ENCODE measurements at places on chromosomes 6 and 20.

GRCh38 chr6:2865694-2866151 is 24.1 kb upstream of the SERPINB1 start:
- no peak for DNase-seq

GRCh38 chr20:48562586-48563116 is 265.1 kb downstream of the PREX1 start:
- DNase-seq, result no peak

DNA sequence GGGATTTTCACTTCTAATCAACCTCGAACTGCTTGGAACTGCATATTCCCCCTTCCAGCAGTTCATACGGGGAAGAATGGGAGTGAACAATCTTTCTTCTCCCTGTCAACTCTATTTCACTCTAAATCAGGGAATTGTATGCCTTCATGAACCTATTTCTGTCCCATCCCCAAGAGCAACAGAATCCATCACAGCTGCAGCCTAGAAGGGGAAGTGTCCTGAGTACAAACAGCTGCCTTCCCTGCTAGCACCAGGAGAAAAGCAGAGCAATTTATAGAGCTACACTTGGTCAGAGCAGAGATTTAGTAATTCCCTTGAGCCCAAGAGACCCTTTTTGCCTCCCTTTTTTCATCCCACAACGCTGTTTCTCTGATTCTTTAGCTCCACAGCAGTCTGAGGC is 208.4 kb downstream of the ADGRG6 start:
- no peak for DNase-seq

DNA sequence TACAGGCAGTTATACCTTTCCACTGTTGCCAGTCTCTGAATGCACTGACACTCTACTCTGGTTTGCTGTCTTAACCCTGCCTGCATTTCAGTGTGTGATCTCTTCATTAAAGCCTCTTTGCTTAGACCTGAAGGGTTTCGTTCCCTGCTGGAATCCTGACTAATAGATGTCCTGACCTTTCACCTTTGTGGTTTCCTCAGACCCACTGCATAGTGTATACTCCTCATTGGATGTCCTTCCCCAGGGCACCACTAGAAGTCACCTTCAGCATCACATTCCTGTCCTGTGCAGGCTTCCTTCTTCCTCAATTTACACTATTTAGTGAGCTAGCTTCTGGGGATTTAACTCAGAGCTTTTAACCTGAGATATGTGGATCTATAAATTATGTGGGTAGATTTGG is 120.6 kb downstream of the RCAN2 start:
- DNase-seq, result no peak

DNA sequence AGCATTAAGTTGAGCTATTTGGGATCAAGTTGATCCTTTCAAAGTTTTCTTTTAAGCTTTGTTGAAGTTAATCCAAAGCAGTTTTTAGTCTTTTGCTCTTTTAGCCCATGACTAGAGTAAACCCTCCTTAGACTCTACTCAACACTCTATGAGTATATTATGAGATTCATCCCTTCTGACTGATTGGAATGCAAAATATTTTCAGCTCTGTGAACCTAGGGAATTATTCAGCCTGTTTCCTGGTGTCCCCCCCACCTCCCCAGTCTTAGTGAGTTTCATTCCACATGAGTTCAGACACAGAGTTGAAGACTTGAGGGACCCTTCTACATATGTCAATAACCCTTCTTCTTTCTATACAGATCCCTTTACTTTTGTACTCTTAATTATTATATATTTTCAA is 413.7 kb downstream of the RFPL4B start:
- DNase-seq, result no peak

GRCh38 chr6:84357631-84358030 is 130.2 kb upstream of the CEP162 start:
- no peak for DNase-seq

GRCh38 chr6:150517175-150517574 is 82.5 kb upstream of the PLEKHG1 start:
- no peak for DNase-seq

- DNase-seq, result no peak
Measured at GRCh38 chr20:50351541-50351940, 158.6 kb upstream of the PTPN1 start.

DNA sequence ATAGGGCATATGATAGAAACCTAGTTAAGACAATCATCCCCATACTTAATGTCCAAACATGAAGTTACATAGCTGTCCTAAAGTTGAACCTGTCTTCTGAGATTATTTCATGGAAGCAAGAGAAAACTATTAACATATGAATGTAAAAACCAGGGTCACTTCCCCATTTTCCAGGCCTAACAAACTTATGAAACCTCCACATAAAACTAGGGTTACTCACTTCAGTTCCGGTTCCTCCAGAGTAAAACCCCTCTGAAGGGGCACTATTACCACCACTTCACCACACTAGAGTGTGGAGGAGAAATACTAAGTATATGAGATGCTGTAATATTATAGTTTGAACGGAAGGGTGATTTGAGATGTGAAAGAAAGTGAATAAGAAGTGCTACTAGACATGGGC is 14.9 kb downstream of the PRKN start:
- DNase-seq, result no peak

GRCh38 chr6:138576313-138576712 is 77.0 kb upstream of the NHSL1 start:
- DNase-seq, result no peak

DNA sequence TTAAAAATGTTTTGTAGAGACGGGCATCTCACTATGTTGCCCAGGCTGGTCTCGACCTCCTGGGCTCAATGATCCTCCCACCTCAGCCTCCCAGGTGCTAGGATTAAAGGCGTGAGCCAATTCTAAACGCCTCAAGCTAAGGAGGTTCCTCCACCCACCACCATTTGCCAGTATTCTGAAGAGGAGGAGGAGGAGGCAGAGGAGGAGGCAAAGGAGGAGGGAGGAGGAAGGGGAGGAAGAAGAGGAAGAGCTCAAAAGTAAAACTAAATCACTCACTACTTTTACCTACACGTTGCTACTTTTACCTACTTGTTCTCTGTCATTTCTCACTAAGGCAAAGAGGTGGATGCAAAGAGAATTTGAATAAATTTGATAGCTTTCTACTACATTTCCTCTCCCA is 63.6 kb upstream of the ARID1B start:
- DNase-seq, result no peak

- DNase-seq, result no peak
Measured at GRCh38 chr6:134123666-134124208, 71.3 kb upstream of the SLC2A12 start.

DNA sequence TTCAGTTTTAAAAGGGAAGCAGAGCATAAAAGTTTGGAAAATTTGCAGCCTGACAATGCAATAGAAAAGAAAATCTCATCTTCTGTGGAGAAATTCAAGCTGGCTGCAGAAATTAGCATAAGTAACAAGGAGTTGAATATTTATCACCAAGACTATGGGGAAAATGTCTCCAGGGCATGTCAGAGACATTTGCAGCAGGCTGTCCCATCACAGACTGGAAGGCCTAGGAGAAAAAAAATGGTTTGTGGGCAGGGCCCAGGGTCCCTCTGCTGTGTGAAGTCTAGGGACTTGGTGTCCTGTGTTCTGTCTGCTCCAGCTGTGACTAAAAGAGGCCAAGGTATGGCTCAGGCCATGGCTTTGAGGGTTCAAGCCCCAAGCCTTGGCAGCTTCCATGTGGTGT is 8.1 kb upstream of the LAMA2 start:
- DNase-seq, result no peak

Data from cortex of kidney (tissue), 1 donor.